ENCODE measurements at places on chromosomes 1 and 21. TPM values are rescaled to one million over a fixed set of nuclear protein-coding genes. Genes with fewer than 3 reads are reported as not detected.

DNA sequence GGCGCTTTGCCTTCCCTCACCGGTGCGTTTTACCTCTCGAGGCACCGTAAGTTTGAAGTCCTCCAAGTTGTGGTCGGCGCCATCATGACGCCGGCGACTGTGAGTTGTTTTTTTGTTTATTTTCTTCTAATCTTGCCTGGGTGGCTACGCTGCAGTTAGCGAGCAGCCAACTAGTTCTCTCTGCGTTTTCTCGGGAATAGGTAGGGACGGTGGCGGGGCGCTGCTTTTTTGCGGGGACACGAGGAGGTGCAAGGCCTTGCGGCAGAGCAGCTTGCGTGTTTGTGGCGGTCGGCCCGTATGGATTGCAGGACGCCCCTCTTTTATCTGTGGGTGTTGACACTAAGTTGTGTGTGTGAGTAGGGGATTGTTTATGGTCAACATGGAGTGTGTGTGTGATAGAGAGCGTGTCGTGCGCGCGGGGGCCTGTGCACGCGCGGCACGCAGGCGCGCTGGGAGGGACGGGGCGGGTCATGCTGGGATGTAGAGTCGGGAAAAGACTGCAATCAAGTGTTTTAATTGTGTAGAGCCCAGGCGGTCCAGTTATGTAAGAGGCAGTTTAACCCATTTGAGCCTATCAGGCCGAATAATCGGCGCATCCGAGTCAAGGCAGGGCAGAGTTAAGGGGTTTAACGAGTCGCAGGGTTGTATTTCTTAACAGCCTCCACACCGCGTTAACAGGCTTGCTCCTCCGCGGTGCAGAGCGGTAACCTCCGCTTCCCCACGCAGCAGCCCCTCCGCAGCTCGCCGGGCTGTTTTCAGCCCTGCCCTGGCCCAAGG, 1.2 kb upstream of the NEGR1 start:
- DNase-seq: peak; percentile 94

- DNase-seq: no peak
Measured at GRCh38 chr1:145877923-145878486, 7.7 kb downstream of the ANKRD35 start.

DNA sequence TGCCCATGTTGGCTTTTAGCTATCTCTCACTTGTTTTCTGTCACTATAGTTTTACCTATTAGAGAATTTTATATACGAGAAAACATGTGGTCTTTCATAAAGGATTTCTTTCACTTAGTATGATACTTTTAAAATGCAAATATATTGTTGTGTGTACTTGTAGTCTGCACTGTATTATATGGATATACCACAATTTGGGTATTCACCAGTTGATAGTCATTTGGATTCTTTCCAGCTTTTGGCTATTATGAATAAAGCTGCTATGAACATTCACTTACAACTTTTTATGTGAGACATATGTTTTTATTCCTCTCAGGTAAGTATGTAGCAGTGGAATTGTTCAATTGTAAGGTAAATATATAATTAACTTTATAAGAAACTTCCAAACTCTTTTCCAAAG, 441.5 kb downstream of the GPATCH2 start:
- no peak for DNase-seq

- no peak for DNase-seq
Measured at GRCh38 chr1:181090641-181091126, 2.2 kb downstream of the IER5 start.

DNA sequence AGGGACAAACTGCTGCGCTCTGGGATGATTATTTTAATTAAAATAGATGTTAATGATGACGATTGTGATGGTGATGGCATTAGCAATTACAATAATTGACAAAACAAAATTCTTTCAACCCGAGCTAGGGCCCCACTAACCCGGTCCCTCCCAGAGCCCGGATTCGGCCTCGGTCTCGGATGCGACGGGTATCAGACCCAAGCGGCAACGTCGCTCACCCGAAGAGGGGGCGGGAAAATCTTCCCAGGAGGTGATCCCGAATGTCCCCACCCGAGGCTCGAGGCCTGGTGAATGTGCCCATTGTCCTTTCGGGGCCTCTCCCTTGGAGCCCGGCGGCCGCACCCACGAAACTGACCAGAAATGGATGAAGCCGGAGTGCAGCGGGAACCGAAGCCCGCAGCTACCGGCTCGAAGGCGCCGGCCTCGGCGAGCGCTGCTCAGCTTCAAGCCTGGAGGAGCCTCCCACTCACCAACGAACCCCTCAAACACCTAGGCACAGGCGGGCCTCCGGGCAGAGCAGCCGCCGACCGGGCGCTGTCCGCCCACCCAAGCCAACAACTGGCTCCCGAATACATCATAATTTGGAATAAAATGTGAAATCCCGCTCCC, 1.2 kb downstream of the TAL1 start:
- DNase-seq: no peak

Gene TMCC2
- total RNA-seq: 1.3 TPM

Gene GBP6
- not detected for total RNA-seq
